PC-3 (cell line): ENCODE measurements at places on chromosomes 11 and 22. TPM values are rescaled to one million over a fixed set of nuclear protein-coding genes. Genes with fewer than 3 reads are reported as not detected.
A peak's percentile ranks its signal among the peaks of the same experiment; 100 is the strongest.

- H3K4me3 ChIP-seq = no peak overlapping the region
- peaks cover under 1% of the 10 kb centered on the region; the same call in 1 of the 2 replicates for H3K4me1 ChIP-seq
- H3K36me3 ChIP-seq = peaks cover 3% of the 10 kb centered on the region; the same call in 1 of the 2 replicates
- DNase-seq = peak; percentile 68
- H3K27ac ChIP-seq = no peak overlapping the region
Observed at GRCh38 chr11:75577207-75577606, 15.2 kb downstream of the SERPINH1 start.

GRCh38 chr22:24433828-24434470, 6.5 kb downstream of the ADORA2A start:
- peak; percentile 59 for DNase-seq
- no peaks in the 10 kb centered on the region for H3K27me3 ChIP-seq
- H3K27ac ChIP-seq = no peak overlapping the region
- peaks cover 3% of the 10 kb centered on the region; the same call in 1 of the 2 replicates for H3K4me1 ChIP-seq

- no peak overlapping the region for H3K4me3 ChIP-seq
- H3K4me1 ChIP-seq = no peaks in the 10 kb centered on the region
- no peak for DNase-seq
Observed at GRCh38 chr22:42338479-42338878, 68.0 kb upstream of the TCF20 start.

GRCh38 chr22:23532731-23533130, 47.4 kb downstream of the IGLL1 start:
- H3K4me3 ChIP-seq = no peak overlapping the region
- DNase-seq = no peak
- no peaks in the 10 kb centered on the region for H3K36me3 ChIP-seq
- H3K27me3 ChIP-seq = no peaks in the 10 kb centered on the region
- no peaks in the 10 kb centered on the region for H3K4me1 ChIP-seq

DNA sequence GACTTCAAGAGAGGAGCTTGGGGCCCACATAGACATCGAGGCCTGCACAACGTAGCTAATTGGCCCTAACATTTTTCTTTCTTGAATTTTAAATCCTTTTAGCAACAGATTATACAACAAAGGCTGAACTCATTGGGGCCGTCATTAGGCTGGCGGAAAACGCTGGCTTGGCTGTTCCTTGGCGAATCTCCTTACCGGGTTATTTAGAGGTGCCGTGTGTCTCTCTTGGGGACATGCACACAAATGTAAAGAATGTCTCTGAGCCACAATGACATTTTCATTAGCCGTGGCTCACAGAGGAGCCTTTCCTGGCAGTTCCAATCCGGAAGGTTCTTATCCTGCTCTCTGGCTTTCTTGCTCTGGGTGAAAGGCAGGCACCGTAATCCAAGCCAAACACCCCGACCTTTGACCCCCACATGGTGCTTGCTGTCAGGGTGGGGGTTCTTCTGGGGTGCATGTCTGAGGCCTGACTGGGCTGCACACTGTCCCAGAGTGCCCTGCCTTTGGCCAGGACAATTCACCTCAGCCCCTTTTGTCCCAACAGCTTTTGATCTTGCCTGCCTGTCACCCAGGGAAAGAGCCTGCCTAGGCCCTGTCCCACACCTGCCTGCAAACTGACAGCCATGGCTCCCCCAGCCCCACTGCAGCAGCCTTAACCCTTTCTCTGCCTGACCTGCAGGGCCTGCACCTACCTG, 9.2 kb upstream of the FGF3 start:
- peaks cover 13% of the 10 kb centered on the region for H3K4me1 ChIP-seq
- H3K27me3 ChIP-seq = no peaks in the 10 kb centered on the region
- no peak overlapping the region for H3K27ac ChIP-seq
- no peaks in the 10 kb centered on the region for H3K36me3 ChIP-seq
- no peak overlapping the region for H3K4me3 ChIP-seq

- no peaks in the 10 kb centered on the region for H3K36me3 ChIP-seq
- peaks cover 15% of the 10 kb centered on the region for H3K27me3 ChIP-seq
- H3K4me1 ChIP-seq = peaks cover 4% of the 10 kb centered on the region; the same call in 1 of the 2 replicates
- DNase-seq = no peak
Observed at GRCh38 chr11:96524475-96524874, 134.7 kb downstream of the JRKL start.

SLC5A12 gene
- total RNA-seq = not detected in 2 replicates

PTPRCAP gene
- total RNA-seq = 0.15 and 0.29 TPM in 2 replicates
